Hair follicular keratinocyte (primary cell): ENCODE measurements at places on chromosomes 6 and 20. TPM values are rescaled to one million over a fixed set of nuclear protein-coding genes. Genes with fewer than 3 reads are reported as not detected.

RAD21L1 gene
- not detected in 2 replicates for total RNA-seq

PRICKLE4 gene
- total RNA-seq: 1.3 and 1.4 TPM in 2 replicates

RAMACL gene
- 0.55 TPM in 1 of 2 replicates, not detected in the other for total RNA-seq

C6orf52 gene
- total RNA-seq: 1.0 and 3.1 TPM in 2 replicates

PHACTR1 gene
- 1.1 and 1.2 TPM in 2 replicates for total RNA-seq
